ENCODE measurements at places on chromosomes 6 and 20. TPM values are rescaled to one million over a fixed set of nuclear protein-coding genes. Genes with fewer than 3 reads are reported as not detected.
A peak's percentile ranks its signal among the peaks of the same experiment; 100 is the strongest.

- no peak for DNase-seq
Measured at GRCh38 chr20:4513720-4514119, 208.0 kb upstream of the PRND start.

RHAG gene
- not detected for total RNA-seq

DNA sequence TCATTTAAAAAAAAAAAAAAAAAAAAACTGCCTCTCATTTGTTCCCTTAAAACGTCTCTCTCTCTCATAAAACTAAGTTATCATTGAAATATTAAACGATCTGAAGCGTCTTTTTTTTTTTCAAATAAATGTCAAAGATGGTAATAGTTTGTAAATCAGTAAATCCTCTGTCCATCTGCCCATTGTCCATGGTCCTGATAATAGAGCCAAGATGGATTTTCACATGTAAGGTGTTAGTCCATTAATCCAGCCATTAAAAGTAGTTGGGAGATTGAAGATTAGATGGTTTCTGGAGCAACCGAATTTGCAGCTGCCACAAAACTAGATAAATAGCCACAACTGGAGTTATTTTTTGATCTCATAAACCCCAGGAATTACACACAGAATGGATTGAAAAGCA, 145.8 kb upstream of the SNX9 start:
- DNase-seq: no peak

GPR63 gene
- total RNA-seq: 19.6 TPM

BEND3 gene
- 33.7 TPM for total RNA-seq

- no peak for DNase-seq
Measured at GRCh38 chr6:165705941-165706340, 42.9 kb upstream of the PDE10A start.

- DNase-seq: no peak
Measured at GRCh38 chr20:13101276-13101675, 92.5 kb downstream of the SPTLC3 start.

EYA2 gene
- 0.16 TPM for total RNA-seq

DNA sequence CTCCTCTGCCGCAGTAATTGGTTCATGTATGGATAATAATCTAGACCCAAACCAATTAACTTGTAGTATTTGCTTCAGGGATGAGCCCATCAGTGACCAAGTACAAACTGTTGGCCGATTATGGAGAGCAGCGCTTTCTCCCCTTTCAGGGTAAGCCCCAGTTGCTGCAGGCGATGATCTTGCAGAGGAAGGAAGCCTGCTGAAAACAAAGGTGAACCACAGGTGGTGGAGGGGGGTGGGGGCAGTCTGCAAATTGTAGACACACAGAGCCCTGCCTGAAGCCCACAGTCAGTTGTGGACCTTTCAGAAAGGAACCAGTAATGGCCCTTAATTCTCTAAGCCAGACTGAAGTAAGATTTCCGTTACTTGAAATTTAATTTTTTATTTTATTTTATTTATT, 167.9 kb upstream of the JARID2 start:
- DNase-seq: peak; percentile 92

POPDC3 gene
- total RNA-seq: 5.1 TPM

DNA sequence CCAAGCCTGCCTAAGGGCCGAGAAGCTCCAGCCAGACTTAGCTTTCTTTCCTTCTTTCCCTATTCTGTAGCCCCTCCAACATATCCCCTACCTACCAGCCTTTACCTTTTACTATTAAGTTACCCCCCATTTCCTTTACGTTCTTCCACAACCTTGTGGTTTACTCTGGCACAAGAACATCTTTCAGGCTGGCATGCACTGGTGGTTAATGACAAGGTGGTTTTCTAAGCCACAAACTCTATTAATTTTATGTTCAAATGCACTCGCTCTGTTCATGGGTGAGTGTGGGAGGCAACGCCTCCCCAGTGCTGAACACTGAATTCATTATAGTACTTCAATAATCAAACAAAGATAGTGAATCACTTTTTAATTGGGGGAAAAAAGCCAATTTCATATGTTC, 64.4 kb downstream of the TRERF1 start:
- DNase-seq: no peak

KIAA0408 gene
- 4.0 TPM for total RNA-seq

DNA sequence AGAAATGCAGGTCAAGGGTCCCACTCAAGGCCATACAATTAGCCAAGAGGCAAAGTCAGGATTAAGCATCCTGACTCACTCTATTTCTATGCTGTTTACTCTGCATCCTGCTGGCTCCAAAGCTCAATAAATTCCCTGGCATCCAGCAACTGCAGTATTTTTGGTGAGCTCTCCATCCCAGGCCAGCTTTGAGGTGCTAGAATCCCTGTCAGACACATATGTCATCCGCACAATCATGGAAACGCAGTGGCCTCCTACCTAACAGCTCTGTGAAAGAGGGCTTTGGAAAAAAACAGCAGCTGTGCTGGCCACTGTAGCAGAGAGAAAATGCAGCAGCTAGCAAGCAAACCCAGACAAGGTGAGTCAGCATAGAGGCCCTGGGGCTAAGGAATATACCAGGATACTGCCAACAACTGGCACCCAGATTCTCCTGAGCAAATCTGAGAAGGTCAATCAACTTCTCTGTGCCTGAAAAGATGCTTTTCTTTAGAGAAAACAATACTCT, 58.4 kb downstream of the ANKEF1 start:
- DNase-seq: no peak

DNA sequence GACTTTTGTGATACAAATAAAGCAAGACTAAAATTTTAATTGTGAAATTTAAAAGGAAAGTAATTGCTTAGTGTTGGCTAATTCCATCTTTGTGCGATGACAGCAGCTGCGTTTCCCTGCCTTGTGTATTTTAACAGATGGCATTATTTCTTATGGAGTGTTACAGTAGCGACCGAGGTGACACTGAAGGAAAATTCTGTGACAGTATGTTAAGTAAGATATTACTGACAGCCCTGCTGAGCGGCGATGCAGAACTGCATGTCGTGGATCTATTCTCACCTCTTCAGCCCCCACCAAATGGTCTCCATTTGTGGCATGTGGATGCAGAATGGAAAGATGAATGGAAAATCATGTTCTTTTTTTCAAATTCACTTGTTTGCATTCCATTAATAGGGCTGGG, 289.4 kb downstream of the RNF144B start:
- DNase-seq: no peak

- DNase-seq: no peak
Measured at GRCh38 chr6:72132851-72133250, 246.5 kb downstream of the RIMS1 start.

DNA sequence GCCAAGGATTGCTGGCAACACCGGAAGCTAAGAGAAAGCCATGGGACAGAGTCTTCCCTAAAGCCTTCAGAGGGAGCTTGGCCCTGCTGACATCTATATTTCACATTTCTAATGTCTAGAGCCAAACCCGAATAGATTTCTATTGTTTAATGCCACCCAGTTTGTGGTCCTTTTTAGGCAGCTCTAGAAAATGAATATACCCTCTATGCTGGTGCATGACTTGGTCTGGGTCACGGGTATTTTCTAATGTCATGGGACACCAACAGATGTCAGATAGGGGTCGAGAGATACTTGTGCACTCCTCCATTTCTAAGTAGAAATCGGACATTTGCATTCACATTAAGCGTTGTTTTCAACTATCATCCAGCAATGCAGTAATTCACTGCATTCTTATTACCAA, 37.0 kb upstream of the SOX4 start:
- DNase-seq: no peak

- peak; percentile 46 for DNase-seq
Measured at GRCh38 chr6:34383656-34384320, 8.7 kb downstream of the NUDT3 start.

DNA sequence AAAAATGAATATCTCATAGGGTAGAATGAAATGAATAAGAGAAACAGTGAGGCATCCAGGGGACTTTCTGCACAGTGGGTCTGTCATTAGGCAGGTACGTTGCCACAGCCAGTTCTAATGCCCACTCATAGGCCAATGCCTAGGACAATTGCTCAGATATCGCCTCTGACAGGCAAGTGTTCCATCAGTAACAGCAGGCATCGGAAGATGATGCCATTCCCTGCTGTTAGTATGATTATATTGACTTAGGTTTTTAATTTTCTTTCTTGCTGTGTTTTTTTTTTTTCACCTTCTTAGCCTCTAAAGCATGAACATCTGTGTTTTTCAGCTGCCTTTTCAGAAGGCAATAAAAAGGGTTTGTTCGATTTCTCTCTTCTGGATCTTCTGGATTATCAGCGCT, 90.7 kb downstream of the PRL start:
- DNase-seq: no peak

- peak; percentile 16 for DNase-seq
Measured at GRCh38 chr6:151806757-151807512, 547 bp upstream of the ESR1 start.

DNA sequence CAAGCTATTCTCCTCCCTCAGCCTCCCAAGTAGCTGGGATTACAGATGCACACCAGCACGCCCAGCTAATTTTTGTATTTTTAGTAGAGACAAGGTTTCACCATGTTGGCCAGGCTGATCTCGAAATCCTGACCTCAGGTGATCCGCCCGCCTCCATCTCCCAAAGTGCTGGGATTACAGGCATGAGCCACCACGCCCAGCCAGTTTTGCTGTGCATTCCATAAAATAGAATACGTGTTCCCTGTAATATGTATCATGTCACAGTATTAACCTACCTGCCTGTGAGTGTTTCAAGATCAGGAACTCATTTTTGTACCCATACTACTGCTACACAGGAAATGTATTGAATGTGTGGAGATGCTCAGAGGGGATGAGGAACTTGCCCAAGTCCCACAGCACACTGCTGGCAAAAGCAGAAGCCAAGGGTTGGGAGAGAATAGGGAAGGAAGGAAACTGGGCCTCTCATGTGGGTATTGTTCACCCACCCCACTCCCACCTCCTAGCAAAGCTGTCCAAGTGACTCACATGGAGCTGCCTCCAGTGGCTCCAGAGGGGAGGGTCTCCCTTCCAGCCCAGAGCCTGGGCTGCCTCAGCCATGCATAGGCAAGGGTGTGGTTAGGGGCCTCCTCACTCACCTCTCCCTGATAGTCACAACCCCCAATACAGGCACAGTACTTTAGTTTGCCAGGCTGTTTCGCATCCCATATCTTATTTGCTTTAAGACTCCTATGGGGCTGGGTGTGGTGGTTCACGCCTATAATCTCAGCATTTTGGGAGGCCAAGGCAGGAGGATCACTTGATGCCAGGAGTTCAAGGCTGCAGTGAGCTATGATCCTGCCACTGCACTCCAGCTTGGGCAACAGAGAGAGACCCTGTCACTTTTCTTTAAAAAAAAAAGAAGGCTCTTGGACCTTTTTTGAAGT, 9.4 kb downstream of the HM13 start:
- DNase-seq: no peak

- DNase-seq: no peak
Measured at GRCh38 chr6:95249661-95250060, 327.7 kb upstream of the MANEA start.

- DNase-seq: no peak
Measured at GRCh38 chr6:1761477-1761877, 151.8 kb downstream of the FOXC1 start.

GRCh38 chr20:23200914-23201313, 114.8 kb upstream of the CD93 start:
- DNase-seq: peak; percentile 85

GRCh38 chr6:133834472-133835170, 54.3 kb upstream of the TCF21 start:
- DNase-seq: no peak

UST gene
- 33.0 TPM for total RNA-seq

GRCh38 chr6:34922177-34922663, 33.2 kb downstream of the ANKS1A start:
- no peak for DNase-seq

DNA sequence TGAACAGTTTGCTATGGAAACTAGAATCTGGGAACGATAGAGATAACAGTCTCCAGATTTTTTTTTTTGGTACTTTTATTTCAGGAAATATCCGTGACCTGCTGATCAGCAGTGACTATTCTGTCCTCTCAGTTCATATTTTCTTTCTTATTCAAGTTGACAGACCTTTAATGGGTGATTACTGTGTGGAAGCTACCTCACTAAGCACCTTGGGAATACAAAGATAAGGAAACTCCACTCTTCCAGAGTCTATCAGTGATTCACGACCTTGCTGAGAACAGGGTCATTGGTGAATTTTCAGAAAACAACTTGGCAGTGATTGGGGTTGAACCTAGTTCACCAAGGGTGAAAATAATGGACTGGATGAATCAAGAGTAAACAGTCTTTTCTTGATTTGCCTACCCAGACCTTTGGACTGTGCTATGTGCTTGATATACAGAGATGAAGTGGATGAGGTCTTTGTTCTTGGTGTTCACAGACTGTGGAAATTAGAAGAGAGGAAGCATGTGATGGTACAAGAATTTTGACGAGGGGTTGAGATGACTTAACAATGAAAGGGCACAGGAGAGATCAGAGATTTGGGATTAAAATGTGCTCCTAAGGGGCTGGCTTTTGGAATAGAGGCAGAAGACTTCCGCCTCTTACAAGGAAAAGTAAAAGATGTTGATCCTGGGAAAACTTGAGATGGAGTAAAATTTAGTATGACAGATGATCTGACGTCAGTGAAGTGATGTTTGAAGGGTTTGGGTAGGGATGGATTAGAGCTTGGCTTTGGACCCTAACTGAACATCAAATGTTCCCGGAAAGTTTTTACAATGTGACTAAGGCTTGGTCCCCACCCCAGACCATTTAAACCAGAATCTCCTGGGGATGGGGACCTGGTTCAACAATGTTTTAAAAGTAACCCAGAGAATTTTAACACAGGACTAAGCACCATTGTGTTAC, 1.2 kb downstream of the KAT14 start:
- no peak for DNase-seq

- no peak for DNase-seq
Measured at GRCh38 chr6:155351273-155352129, 37.2 kb upstream of the TFB1M start.

GRCh38 chr20:37426106-37426505, 80.2 kb downstream of the SRC start:
- no peak for DNase-seq

DNA sequence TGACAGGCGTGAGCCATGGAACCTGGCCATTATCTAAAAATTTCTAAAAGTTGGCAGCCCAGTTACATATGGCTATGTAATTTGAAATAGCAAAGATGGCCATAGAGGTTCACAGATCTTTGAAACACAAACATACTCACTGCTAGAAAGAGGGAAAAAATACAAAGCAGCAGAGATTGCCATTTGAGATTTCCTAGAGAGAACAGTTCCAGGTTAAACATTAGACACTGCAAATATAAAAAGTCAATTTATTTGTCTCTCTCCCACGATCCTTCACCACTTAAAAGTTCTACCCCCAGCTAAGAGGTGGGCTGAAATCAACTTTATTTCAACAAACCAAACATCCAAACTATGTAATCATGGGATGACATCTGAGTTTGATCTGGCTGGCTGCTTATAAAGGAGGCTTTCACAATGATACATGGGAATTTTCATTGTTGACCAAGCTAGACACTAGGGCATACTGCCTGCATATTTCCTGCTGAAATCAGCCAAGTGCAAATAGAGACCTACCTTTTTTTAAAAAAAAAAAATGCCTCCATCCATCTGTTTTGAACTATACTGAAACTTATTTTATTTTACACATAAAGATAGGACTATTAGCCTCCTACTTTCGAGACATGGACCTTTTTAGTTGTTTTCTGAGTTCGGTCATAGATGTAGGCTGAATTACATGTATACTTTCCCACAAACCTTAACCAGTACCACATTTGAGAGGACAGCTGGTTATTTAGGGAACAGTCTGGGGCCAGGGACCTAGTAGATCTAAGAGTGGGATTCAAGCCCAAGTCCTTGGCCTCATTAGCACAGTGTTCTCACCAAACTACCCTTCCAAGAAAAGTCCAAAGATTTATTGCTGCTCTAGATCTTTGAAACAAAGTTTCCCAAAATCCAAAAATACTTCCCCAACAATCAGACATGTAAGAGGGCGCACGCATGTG, 16.6 kb downstream of the DCDC2 start:
- no peak for DNase-seq

- no peak for DNase-seq
Measured at GRCh38 chr6:153272201-153272980, 141.3 kb upstream of the RGS17 start.

LINC00237 gene
- total RNA-seq: 0.31 TPM

Measured in GM23338 (cell line).